Esophagus muscularis mucosa (tissue), 4 donors: ENCODE measurements at places on chromosomes 6 and 20. TPM values are rescaled to one million over a fixed set of nuclear protein-coding genes. Genes with fewer than 3 reads are reported as not detected.

- DNase-seq, result no peak
Observed at GRCh38 chr6:147287869-147288271, 83.7 kb downstream of the STXBP5 start.

DNA sequence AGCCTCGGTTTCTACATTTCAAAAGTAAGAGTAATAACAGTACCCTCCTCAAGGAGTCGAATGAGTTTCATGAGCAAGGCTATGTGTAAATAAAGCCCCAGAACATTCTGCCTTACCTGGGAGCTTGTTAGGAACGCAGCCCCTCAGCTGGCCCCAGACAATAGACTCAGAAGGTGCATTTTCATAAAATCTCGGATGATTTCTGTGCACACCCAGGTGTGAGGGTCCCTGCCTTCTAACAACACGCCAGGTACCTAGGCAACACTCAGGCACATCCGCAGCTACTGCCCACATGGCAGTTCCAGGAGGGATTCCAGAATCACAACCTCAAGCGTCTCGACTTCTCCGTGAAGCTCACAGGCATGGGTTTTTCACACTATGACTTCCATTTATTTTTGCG lies 226.5 kb upstream of the CDH4 start:
- DNase-seq, result no peak

- no peak for DNase-seq
Observed at GRCh38 chr6:76982476-76983199, 480.7 kb downstream of the HTR1B start.

- no peak for DNase-seq
Observed at GRCh38 chr20:63544958-63545516, 2.5 kb downstream of the SRMS start.

DNA sequence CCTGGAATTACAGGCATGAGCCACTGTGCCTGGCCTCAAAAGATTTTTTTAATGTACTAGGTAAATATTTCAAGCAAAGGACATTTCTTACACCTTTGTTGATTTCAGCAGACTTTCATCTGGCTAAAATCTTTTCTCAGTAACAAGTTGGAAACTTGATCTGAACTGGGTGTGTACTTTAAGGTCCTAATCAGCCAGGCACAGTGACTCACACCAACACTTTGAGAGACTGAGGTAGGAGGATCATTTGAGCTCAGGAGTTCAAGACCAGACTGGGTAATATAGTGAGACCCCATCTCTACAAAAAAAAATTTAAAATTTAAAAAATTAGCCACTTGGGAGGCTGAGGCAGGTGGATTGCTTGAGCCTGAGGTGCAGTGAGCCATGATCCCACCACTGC lies 7.0 kb upstream of the RALGAPA2 start:
- DNase-seq, result no peak

GRCh38 chr6:145643760-145644159 lies 91.6 kb downstream of the EPM2A start:
- no peak for DNase-seq

DNA sequence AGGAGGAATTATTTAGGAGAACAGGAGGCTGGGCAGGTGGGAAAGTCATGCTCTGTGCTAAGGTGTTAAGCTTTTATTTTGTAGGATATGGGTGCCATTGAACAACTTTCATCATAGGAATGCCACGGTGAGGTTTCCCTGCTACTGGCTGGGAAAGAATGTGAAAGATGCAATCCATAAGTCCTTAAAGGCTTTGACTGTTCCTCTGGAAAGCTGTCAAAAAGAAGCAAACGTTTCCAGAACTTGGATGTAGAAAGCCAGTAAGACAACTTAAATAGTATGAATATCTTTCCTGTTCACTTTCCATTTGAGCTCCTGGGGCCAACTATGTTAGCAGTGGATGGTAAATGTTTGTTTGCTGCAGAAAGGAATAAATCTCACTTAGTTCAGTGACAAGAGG lies 574.4 kb downstream of the RNF144B start:
- no peak for DNase-seq

DNA sequence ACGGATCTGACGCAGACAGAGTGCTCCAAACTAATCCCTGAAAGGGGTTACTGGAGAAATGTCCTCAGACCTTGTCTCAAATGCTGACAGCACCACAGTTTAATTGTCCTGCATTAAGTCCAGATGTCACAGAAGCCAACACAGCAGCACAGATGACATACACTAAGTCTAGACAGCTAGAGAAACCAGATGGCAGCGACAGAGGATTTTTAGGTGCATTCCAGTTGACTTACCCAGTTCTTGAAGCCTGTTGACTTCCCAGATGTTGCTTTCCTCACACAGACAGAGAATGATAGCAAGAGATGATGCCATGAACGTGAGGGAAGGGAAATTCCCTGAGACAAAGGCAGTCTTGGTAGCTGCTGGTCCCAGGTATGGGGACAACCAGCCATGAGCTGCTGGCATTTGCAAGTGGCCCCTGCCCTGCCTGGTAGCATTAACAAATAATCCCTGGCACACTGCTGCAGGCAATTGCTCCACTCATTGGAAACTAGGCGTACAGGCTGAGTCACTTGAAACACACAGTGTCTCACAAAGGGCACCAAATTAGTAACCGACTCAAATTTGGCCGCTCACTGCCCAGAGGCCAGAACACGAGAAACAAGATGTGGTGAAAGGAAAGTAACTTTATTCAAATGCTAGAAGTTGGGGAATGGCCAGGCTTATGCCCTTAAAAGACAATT lies 52.2 kb downstream of the ADGB start:
- DNase-seq, result no peak

- no peak for DNase-seq
Observed at GRCh38 chr6:150176152-150176551, 33.3 kb downstream of the PPP1R14C start.

DNA sequence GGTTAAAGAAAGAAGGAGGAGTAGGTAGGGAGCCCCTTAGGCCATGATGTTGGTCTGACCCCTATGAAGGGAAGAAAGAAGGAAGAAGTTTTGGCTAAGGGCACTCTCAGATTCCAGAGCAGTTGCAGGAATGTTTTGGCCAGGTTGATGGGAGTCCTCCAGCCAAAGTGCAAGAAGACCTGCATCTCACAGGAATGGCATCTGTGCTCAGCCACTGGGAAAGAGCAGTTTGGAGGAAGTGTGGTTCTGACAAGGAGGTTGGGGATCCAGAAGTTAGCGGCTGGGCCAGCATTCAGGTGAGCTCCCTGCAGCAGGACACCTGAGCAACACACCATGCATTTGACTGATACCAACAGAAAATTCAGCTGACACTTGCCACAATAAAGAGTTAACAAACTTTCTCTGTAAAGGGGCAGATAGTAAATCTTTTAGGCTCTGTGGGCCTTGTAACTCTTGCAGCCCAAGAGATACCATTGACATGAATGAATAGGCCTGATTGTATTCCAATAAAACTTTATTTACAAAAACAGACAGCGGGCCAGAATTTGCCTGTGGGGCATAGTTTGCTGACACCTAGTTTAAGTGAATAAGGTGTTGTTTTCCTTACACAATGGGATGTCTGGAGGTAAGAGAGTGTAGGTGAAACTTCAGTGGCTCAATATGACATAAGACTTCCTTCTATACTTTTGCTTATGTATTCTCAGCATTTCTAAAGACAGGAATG lies 71.0 kb downstream of the EDN1 start:
- no peak for DNase-seq

DNA sequence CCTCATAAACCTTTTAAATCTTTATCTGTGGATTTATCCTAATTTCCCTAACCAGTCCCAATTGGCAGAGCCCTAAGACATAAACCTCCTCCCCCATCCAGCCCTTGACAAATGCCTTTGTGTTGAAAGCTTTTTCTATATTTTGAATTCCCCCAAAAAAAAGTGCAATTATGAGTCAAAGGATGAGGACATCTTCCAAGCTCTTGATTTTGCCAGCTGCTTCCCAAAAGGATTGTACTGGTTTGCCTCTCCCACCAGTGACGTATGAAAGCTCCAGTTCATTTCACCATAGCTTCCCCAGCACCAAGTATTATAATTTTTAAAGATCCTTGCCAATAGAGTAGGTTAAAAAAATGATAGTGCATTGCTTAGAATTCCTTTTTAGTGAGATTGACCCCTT lies 38.9 kb downstream of the SIRPA start:
- no peak for DNase-seq

DNA sequence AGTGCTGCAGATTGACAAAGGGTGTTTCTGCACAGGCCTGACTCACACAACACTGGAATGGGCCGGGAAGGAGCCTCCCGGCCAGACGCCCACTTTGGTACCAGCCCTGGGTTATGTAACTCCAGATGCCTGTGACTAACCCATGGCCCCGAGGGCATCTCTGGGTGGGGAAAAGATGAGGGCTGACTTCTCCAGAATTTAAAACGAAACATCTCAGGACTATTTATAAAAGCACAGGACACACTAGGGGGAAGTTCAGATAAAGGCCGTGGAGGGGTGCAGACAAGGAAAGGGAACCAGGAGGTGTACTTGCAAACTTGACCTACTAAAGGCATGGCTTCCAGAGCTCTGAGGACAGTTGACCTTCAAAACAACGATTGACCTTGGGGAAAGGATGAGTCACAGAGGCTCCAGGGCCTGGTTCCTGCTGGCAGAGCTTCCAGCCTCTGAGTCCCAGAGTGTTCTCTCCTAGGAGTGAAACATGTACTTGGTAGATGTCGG lies 196.9 kb downstream of the NFATC2 start:
- DNase-seq, result no peak

DNA sequence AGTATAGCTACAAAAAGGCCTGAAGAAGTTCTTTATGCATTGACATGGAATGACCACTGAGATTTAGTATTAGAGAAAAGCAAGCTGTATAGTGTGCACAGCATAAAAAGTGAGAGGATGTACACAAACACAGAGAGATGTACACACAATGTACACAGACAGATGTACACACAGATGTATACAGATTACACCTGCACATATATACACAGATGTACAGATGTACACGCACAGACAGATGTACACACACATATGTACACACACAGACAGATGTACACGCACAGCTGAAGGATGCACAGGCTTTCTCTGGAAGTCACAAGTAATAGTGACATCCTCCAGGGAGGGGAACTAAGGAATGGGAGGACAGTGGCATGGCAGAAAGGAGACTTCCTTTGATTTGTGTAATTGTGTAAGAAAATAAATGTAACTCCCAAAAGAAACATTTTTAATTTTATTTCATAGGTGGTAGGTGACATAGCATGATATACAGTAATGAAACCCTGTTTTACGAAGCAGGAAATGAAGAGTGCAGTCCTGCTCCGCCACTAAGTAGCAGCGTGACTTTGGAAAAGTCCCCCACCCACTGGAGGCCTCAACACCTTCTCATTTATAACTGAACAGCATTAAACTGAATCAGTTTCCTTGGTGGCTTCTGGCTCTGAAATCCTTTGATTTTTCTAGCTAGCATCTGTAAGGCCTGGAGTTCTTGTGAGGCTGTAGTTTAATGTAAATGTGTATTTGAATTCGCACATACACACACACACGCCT lies 14.1 kb downstream of the NFATC2 start:
- no peak for DNase-seq

- DNase-seq, result no peak
Observed at GRCh38 chr6:4856785-4857184, 80.6 kb downstream of the CDYL start.

DNA sequence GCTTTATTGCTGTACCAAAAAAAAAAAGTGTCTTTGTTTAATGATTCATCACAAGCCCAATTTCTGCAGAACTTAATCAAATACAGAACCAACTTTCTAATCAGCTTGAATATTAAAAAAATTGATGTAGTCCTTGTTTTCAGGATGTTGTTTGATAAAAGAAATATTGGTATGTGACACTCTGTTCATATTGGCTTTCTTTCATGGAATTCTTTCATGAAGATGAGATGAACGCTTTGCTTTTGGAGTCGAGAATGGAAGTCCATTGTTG lies 184.3 kb downstream of the ZNF217 start:
- DNase-seq, result no peak

DNA sequence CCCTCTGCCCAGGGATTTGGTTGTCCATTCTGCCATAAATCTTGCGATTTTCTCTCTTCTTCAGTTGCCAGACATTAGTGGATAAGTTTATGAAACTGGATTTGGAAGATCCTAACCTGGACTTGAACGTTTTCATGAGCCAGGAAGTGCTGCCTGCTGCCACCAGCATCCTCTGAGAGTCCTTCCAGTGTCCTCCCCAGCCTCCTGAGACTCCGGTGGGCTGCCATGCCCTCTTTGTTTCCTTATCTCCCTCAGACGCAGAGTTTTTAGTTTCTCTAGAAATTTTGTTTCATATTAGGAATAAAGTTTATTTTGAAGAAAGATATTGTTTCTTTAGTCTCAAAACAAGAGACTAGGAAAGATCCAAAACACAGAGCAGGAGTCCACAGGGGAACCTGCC lies at the start of gene SAPCD1:
TSS of gene SAPCD1 (plus strand) at position 301 of the 400 bp plus-strand sequence. CDS start 399 bp downstream, outside the sequence.
- no peak for DNase-seq

- DNase-seq, result no peak
Observed at GRCh38 chr6:107585815-107586435, 96.0 kb downstream of the SOBP start.

- DNase-seq, result peak; percentile 60
Observed at GRCh38 chr20:41927655-41928054, 309.5 kb upstream of the CHD6 start.

DNA sequence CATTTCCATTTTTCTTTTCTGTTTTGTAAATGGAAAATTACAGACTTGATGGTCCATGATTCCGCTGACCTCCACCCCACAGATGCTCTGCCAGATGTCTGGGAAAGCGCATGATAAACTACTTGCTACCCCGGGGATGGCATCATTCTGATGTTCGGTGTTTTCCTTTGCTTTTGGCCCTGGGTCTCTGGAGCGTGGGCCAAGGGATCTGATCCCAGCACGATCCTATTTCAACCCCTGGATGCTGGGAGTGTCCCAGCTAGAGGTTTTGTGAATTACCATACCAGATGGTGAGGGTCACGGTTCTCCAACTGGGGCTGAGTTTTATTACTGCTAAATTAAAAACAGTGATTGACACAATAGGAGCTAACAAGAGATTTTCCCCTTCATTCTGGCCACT lies 25.2 kb upstream of the MYLIP start:
- no peak for DNase-seq

DNA sequence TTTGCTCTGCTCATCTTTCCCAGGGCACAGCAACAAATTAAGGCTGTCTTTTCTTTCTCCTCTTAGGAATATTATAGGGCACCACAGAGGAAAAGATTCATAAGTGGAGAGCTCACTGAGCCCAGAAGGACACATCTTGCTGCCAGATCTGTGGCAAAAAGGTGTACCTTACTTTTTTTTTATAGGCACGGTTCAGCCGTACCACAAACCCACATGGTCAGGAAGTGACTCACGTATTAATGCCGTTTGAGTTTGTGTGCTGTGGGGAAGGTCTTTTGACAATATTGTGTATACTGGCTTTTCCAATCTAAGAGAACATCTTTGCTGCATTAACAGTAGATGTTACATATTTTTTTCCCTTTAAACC lies 28.4 kb downstream of the PAQR8 start:
- no peak for DNase-seq

The TGM6 gene
- total RNA-seq, result not detected

The BICRAL gene
- 18.2 TPM for total RNA-seq

The REPS1 gene
- total RNA-seq, result 23.4 TPM

The IFT52 gene
- 20.9 TPM for total RNA-seq

The FAM135A gene
- 14.8 TPM for total RNA-seq

The SIRPD gene
- not detected for total RNA-seq

The MAS1 gene
- not detected for total RNA-seq

The TGM2 gene
- total RNA-seq, result 170 TPM

The C6orf58 gene
- total RNA-seq, result not detected

The TP53TG5 gene
- total RNA-seq, result 1.1 TPM

The MCCD1 gene
- total RNA-seq, result not detected
